ENCODE measurements at places on chromosomes 1 and 21.

DNA sequence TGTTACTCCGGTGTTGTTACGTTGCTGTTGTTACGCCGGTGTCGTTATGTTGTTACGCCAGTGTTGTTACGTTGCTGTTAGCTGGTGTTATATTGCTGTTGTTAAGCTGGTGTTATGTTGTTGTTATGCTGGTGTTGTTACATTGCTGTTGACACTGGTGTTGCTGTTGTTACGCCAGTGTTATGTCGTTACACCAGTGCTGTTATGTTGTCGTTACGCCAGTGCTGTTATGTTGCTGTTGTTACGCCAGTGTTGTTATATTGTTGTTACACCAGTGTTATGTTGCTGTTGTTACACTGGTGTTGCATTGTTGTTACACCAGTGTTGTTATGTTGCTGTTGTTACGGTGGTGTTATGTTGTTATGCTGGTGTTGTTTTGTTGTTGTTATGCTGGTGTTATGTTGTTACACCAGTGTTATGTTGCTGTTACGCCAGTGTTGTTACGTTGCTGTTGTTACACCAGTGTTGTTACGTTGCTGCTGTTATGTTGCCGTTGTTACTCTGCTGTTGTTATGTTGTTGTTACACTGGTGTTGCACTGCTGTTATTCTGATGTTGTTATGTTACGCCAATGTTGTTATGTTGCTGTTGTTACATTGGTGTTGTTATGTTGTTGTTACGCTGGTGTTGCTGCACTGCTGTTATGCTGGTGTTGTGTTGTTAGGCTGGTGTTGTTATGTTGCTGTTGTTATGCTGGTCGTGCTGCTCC is 25.6 kb downstream of the H6PD start:
- DNase-seq, result no peak

DNA sequence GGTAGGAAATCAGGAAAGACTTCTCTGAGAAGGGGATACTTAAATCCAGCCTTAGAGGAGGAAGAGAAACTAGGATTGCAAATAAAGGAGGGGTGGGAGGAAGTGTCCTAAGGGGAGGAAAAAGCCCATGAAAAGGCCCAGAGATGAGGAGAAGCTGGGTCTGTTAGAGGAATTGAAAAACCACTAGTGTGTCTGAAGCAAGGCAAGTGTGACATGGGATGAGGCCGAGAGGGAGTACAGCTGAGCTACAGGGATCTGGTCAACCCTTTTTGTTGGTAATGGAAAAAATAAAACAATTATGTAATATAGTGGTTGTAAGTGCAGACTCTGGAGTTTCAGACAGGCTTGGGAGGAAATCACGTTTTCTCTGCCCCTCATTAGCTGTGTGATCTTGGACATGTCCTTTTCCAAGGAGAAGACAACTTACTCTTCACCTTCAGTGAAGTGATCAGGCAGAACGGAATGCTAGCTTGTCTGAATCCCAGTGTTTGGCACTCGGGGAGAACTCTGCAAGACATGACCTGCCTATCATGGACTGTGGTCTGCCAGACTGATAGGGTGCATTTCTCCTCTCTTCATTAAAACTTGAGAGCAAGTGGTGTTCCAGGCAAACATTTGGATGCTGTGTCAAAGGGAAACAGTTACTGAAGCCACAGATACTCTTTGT is 7.4 kb upstream of the S100A10 start:
- no peak for DNase-seq

DNA sequence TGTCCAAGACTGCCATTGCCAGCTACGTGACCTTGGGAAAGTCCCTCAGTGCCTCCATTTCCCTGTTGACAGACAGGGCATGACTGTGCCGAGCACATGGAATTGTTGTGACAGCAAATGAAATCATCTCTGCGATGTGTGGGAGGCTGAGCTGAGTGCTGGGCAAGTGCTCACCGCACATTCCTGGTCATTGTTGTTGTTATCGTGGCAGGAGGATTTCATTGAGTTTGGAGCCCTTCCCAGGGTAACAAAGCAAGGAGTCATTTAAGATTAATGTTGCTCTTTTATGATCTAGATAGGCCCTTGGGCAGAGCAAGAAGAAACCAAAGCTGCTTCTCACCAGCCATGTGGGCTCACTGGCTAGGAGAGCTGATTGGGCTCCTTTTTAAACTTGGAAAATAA is 39.6 kb upstream of the ITPKB start:
- DNase-seq, result no peak

DNA sequence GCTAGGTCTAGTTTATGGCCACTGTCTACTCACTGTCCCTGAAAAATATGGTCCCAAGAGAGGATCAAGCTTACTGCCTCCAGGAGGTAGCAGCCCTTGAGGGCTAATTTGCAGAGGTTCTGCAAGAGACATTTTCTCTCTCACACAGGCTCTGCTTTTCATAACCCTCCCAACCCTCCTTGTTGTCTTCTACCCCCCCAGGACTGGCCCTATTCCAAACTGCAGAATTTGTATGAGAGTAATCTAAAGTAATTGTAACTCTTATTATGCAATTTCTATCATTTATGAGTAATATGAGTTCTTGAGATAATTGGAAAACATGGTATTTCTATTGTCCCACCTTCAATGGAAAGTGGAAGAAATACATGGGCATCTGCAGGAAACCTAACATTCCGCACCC is 70.4 kb upstream of the CD55 start:
- no peak for DNase-seq

GRCh38 chr1:235022341-235022980 is 106.2 kb downstream of the TOMM20 start:
- no peak for DNase-seq

- no peak for DNase-seq
Observed at GRCh38 chr1:6101826-6102531, 56.3 kb downstream of the KCNAB2 start.

DNA sequence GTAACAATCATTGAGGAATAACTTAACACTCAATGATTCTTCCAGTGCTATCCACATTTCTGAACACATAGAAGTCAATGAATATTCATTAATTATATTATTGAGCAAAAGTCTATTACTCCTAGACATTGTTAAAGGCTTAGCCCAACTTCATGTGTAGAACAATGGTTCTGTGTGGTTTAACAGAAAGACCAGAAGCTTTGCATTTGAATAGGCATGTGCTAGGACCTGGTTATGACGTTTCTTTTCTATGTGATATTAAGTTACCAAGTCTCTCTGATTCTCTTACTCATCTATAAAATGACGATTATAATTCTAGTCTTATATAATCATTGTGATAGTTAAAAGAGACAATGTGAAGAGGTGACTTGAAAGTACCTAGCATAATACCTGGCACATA is 5.2 kb downstream of the NTMT2 start:
- DNase-seq, result no peak

GRCh38 chr1:63898428-63899196 is 124.8 kb downstream of the ROR1 start:
- DNase-seq, result no peak

DNA sequence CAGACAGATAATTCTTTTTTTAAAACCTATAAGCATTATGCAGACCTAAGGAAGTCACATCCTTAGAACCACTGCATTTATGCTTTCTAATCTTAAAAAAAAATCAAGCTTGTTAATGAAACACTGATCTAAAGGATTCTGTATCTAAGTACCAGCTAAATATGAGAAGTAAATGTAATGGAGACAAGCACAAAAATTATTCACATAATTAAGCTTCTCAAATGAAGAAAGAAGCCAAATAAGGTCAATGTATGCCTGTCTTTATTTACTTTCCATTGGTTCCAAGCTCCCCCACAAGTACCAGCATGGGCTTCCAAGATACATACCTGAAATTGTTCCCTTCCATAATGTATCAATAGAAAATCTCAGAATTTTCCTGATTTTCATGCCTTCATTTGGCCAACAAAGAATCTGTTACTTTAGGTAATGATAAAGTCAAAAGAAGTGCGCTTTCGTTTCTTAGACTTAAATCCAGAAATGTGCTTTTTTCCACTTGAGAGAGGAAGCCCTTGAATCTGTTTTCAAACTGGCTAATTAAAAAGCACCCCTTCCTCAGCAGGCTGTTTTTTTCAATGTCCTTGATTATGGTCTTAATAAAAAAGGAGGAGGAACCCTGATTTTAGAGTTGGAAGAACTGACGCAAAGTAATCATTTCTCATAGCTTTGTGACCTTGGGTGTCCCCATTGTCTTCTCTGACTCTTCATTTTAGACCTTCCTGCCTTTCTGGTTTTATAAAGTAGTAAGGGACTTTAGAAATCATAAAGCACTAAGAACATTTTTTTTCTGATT is 3.8 kb downstream of the RGS2 start:
- DNase-seq, result no peak

DNA sequence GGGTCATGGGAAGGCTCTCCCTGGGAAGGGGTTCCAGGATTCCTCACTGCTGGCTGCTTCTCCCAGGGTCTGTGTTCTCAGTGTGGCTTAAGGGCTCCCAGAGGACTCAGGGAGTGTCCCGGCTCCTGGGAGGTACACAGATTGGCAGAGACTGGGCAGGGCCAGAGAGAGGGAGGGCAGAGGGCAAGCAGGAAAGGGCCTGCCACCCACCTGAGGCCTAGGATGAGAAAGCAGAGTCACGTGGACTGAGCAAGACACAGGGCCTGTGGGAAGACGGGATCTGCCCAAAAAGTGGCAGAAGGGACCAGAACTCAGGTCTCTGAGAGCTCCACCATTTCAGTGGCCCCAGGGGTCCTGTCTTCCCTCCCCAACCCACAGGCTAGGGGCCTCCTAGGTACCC is 871 bp downstream of the SLFNL1 start:
- DNase-seq, result no peak

- DNase-seq, result no peak
Observed at GRCh38 chr1:169618367-169618766, 11.6 kb downstream of the SELP start.

DNA sequence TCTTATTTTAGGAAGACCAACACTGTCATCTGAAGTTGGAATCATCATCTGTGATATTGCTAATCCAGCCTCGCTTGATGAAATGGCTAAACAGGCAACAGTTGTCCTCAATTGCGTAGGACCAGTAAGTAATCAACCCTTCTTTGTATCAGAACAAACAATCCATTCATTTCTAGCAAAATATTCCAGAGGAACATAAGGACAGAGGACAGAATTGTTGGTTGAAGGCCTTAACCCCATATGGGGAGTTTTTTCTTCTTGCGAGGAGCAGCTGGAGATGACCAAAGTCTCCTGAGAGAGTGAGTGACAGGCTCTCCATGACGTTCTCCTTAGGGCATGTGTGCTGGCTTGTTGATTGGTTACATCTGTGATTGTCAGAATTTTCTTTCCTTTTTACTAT is 2.7 kb downstream of the SCCPDH start:
- DNase-seq, result no peak

GRCh38 chr1:73727036-73727435 is 470.9 kb downstream of the LRRIQ3 start:
- no peak for DNase-seq

- no peak for DNase-seq
Observed at GRCh38 chr1:47725000-47725473, 272.1 kb downstream of the TRABD2B start.

- no peak for DNase-seq
Observed at GRCh38 chr1:200242110-200243041, 167.5 kb downstream of the ZNF281 start.

- DNase-seq, result no peak
Observed at GRCh38 chr1:207869859-207870258, 41.1 kb downstream of the CD34 start.

GRCh38 chr1:19481826-19482398 is 3.4 kb downstream of the CAPZB start:
- no peak for DNase-seq

DNA sequence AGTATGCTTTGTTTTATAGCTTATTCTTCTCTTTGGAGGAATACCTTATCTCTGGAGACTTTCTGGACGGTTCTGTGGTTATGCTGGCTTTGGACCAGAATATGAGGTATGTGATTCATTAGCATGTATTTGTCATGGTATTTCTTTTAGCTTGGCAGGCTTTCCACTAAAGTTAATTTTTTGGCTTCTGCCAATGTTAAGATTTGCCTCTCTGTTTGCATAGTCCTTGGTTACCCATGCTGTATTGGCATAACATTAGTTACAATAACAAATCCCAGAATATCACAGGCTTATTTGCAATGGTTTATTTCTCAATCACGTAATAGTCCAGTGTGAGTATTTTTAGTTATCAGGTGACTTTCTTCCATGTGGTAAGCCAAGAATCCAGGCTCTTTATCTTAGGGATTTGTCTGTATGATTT is 9.7 kb downstream of the ZMPSTE24 start:
- no peak for DNase-seq

DNA sequence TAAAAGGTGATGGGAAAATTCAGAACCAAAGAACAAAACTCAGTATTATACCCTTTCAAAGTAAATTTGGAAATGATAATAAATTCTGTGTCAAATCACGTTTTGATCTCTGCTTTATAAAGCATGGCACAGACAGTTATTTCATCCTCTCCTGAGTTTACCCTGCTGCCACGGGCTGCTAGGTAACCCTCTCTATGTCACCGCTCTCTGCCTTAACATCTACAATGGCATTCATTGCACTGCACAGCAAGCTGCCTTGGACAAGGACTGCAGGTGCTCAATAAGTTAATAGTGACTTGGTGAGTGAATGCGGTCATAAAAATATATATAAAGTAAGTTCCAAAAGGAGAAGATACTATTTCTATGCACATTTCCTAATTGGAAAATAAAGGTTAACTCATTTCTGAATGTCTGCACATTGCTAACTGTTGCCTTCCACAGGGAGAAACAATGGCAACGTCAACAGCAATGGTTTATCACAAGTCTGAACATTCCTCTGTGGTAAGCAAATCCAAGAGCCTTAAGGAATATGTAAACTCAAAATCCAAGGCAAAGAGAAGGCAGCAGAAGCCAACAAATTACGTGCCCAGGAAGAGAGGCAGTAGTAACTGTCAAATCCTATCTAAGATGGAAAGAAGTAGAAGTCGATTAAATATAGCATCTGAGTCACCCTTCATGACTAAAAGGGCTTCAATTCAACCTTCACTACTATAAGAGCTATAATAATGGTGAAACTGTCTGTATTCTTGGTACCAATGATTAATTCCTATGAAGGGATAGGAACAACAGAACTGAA is 19.4 kb downstream of the FYB2 start:
- DNase-seq, result no peak

DNA sequence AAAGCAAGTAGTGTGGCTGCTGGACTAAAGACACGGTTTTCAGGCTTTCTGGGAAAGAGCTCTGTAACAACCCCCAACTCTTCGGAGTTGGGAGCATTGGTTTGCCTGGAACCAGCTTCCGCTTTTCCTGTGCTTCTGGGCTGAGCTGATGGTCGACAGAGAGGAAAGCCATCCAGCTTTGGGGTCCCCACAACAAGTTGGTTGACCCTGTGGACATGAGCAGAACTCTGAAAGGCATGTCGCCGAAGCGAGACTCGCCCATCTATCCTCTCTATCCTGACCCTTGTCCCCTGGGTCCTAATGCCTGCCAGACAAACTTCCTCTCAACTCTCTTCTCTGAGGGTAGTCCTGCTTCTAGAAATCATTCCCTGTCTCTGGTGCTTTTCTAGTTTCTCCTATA is 31.9 kb upstream of the FCGR2A start:
- DNase-seq, result no peak

DNA sequence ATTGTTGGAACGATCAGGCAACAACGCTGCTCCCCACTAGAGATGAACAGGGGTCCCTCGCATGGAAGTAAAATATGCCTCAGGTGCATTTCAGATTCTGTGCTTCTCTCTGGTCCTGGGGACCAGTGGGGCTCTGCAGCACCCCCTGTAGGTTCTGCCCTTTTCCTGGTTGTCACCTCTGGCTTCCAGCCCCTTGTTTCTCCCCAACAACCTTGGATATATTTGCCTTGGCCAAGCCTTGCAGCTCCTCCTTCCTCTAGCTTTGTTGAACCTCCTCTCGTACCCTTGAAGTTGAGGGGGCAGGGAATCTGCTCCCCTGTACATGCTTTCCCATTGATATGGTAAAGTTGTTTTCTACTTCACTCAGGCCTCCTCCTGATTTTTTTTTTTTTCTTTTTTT is 5.4 kb upstream of the RGSL1 start:
- no peak for DNase-seq

- no peak for DNase-seq
Observed at GRCh38 chr1:72439036-72439435, 156.7 kb upstream of the NEGR1 start.
